ENCODE measurements at places on chromosomes 12 and 14.

DNA sequence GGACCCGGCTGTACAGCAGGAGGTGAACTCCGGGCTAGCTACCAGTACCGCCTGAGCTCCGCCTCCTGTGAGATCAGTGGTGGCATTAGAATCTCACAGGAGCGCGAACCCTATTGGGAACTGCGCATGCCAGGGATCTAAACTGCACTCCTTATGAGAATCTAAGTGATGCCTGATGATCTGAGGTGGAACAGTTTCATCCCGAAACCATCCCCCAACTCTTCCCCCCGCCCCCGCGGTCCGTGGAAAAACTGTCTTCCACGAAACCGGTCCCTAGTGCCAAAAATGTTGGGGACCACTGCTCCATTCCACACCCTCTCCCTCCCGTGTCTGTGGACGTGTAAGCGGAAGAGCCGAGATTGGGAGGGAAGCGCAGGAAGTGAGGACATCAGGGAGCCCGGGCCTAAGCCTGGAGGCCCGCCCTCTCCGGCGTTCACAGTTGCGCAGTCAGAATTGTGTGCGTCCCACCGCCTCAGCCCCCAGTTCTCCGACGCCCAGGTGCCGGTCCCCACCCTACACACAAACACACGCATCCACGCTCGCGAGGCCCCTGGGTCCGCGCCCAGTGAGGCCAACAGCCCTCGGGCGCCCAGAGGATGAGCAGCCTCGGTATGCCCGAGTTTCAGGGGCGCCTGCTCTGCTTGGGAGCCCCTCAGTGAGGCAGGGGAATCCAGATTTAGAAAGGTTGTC lies 1.8 kb upstream of the RNASE4 start:
- DNase-seq = peak; percentile 88

DNA sequence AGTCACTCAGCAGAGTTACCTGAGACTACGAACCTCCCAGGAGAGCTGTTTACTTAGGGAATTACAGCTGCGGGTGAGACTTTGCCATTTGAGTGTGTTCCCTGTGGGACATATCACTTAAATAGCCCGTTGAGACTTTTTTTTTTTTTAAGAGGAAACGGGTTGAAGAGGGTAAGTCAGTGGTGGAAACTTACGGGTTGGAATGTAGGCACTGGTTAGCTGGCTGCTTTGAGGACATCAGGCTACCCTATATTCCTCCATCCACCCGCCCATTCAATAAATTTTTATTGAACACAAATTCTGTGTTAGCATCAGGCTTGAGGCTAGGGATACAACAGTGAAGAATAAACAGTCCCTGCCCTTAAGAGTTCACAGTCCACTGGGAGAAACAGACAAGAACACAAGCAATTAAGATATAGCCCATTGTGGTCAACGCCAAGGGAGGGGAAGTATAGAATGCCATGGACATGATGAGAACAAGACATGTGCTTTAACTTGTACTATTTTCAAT lies 88.1 kb upstream of the CPSF6 start:
- no peak for DNase-seq

DNA sequence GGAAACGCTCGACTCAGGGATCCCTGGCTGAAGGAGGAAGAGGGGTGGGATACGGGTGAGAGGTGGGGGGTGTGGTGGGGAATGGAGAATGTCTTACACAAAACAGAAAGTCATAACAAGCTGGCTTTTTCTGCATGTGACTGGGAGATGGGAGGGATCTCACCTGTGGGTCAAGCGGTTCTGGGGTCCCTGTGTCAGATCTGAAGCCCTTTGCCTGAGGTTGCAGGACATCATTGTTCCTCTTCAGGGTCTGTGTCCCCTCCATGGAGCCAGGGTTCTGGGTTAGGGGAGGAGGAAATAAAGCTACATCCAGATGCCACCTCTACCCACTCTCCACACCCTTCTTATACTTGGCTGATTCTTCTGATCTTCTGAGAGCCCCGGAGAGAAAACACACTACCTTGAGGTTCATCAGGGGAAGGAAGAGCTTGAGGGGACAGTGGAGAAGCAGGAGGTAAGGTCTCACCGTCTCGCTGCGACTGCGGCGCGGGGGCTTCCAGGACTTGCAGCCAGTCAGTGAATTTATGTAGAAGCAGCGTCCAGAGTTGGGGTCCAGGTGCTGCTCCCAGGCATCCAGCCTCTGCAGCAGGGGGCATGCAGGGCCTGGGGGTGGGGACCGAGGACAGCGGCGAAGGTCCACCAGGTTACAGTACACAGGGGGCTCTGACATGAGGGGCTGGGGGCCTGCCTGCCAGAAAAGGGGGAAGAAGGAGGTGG lies 2.5 kb downstream of the ARHGAP9 start:
- no peak for DNase-seq

GRCh38 chr12:132904718-132905328 lies 17.4 kb upstream of the CHFR start:
- no peak for DNase-seq

GRCh38 chr14:77014004-77014604 lies 14.4 kb downstream of the IRF2BPL start:
- no peak for DNase-seq

GRCh38 chr12:46461907-46462640 lies 89.5 kb upstream of the SLC38A2 start:
- DNase-seq = no peak

DNA sequence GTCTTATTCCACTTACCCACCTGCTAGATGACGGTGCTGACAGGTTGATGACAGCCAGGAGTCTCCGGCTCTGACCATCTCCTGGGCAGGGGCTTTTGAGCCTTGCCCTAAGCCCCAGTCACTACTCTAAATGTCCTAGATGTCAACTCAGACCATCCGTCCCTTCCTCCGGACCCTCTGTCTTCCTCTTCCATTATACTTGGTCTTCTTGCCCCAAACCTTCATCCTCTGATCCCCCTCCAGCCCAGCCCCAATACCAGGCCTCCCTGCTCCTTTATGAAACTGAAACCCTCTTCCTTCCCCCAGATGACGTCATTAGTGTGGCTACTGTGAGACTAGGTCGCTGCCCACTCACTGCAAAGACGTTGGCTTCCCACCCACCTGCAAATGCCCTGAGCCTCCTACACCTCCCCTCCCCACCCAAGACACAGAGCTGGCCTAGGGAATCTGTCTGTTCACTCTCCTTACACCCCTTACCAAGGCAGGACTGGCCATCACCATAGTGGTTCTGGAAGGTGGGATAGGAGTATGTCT lies 10.1 kb downstream of the KRT71 start:
- DNase-seq = no peak

DNA sequence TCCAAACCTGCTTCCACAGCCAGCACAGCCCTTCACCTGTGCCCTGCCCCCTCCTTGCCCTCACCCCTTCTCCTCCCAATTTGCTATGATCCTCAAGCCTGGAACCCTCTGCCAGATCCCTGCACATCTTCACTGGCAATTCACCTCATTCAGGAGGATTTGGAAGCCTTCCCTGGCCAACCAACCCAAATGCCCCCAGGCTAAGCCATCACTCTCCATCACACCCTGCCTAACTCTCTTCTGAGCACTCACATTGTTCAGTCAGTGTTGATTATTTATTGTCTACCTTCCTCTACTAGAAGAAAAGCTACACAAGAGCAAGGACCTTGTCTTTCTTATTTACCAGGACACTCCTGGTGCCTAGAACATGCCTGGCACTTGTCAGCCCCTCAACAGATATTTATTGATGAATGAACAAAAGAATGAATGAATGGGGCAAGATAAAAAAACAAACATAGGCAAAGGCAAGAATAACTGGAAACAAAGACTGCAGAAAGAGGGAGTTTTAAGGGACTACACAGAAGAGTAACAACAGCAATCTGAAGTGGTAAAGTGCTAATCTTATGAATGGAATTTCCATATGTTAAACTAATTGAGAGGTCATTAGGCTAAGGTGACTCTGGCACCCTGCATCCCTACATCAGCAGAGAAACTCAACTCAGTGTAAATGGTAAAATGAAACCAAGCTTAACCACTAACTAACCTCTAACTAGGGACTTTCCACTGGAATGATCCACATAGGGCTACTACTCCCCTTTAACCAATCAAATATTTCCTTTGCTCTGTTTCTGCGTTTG lies 33.4 kb downstream of the TMTC1 start:
- no peak for DNase-seq

GRCh38 chr12:47900131-47901062 lies 4.4 kb downstream of the VDR start:
- no peak for DNase-seq

DNA sequence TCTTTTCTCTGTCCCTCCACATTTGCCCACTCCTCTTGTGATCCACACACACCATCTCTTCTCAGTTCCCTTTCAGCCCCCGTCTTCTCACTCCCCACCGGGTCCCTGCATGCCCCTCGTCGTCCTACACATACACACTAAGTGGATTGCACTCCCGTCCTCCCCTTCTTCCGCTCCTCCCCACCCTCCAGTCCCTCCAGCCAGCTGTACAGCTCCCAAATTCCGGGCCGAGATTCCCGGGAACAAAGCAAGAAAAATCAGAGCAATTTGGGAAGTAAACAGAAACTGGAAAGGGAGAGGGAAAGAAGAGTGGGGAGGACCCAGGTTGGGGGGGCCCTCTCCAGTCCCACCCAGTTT lies 282 bp upstream of the IGFBP6 start:
- DNase-seq = no peak

GRCh38 chr12:79255288-79255687 lies 390.7 kb downstream of the SYT1 start:
- DNase-seq = no peak

DNA sequence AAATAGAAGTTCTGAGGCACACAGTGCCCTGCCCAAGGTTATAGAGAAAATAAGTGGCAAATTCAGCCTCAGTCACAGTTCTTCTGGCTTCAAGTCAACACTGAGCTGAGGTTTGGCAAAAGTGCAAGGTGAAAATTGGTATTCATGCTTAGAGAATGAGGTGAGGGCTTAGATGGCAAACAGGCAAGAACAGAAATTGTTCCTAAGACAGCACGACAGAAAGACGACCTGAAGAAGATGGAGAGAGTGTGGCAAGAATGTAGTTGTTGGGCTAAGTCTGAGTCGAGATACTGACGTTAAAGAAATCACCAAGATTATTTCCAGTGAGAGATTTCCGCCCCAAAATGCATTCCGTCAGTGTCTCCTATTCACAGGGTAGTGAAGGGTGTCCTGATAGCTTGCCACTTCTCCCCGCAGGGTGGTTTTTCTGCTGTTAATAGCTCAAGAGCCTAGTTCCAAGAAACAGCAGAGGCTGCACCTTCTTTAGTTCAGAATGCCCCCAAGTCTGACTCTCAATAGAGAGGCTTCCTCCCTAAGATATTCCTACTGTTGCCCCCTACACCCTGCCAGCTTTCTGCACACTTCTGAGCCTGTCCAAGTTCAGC lies 260.8 kb upstream of the AMIGO2 start:
- DNase-seq = no peak

- no peak for DNase-seq
These were observed 2.3 kb upstream of the M6PR start for GRCh38 chr12:8951744-8952143.

DNA sequence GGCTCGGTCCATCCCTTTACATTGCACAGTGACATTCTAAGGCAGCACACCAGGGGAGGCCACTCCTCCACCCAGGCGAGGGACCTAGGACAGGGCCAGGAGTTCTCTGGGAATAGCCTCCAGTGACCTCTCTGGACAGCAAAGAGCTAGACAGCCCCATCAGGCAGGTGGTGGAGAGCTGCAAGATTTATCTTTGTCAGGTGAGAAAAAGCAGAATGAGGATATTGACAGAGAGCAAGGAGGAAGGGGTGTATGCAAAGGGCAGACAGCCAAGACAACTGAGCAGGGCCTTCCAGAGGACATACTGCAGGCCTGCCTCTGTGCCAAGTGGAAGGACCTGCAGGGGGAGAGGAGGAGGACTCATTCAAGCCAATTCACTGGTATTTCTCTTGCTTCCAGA lies 112.4 kb upstream of the MAX start:
- no peak for DNase-seq

DNA sequence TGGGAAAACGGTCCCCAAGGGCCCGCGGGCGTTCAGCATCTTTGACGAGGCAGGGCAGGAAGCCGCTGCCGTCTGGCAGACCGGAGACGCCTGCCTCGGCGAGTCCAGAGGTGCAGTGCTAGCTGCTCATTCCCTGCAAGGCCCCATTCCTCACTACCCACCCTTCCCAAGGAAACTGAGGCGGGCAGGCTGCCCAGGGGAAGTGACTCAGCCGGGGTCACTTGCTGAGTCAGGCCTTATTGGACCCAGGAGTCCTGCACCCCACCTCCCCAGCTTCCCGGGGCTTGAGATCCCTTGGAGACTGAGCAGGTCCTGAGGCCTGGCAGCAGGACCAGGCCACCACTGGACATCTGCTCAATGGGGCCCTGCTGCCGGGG lies 3.7 kb downstream of the SH2B3 start:
- DNase-seq = no peak

GRCh38 chr12:122886851-122887818 lies 8.8 kb downstream of the VPS37B start:
- DNase-seq = no peak

GRCh38 chr14:54338696-54339317 lies 58.0 kb upstream of the CDKN3 start:
- no peak for DNase-seq

GRCh38 chr14:95585953-95586620 lies 51.2 kb downstream of the GLRX5 start:
- DNase-seq = no peak

GRCh38 chr14:94079891-94080620 lies 946 bp downstream of the DDX24 start:
- DNase-seq = peak; percentile 56

DNA sequence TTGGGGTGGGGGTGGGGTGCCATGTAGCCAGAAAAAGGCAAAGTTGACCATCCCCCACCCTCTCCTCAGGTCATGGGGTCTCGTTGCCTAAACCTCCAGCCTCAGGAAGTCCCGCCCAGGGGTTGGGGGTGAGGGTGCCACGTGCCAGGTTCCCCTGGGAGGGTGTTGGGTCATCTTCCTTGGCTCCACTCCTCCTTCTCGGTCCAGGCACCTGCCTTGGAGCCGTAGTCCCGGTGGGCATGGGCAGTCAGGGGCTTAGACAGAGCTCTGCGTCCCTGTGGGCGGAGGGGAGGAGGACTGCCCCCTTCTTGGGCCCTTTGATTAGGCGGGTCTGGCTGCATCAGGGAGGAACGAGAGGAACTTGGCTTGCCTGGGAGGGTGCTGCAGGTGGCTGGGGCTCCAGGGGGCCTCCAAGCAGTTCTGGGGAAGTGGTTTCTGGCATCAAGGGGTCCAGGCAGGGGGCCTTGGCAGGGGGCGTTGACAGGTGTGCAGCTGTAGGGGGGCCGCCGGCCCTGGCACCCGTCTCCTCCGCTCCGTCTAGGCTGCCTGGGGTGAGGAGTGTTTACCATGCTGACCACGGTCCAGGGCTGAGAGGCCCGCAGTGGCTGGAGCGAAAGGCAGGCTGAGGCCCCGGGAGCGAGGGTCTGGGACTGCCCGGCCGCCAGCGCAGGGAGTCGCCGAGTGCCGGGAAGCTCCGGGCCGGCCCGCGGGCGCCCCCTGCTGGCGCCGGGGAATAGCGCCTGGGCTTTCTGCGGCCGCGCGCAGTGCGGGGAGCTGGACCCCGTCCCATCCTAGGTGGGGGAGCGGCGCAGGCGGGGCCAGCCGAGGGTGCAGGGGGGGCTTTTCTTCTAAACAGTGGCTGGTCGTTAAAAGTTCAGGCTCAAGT lies 7.9 kb downstream of the SETD1B start:
- DNase-seq = peak; percentile 11

GRCh38 chr14:36111822-36112583 lies 64.5 kb downstream of the PTCSC3 start:
- no peak for DNase-seq
